Hematopoietic multipotent progenitor cell treated with erythropoietin and hydrocortisone succinate and interleukin-3 and kit ligand, for 8 days (in vitro differentiated cells): ENCODE measurements at places on chromosomes 3 and 15.
A peak's percentile ranks its signal among the peaks of the same experiment; 100 is the strongest.

DNA sequence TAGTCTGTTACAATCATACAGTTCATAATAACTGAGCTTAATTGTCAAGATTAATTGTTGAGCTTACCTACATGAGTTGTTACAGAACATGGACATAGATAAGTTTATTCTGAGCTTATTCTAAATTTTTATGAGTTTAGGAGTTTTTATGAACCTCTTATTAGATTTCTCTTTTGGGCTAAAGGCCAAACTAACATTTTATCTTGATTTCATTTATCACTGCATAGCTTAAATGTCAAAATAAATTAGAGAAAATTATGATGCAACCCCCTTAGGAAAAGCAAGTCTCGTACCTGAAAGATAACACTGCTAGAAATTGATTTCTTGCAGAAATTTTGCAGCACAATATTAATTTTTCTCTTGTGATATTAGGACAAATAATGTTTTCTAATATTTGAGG lies 54.5 kb downstream of the CNTN6 start:
- no peak for DNase-seq

GRCh38 chr3:59473636-59474035 lies 423.8 kb upstream of the CFAP20DC start:
- DNase-seq = no peak

DNA sequence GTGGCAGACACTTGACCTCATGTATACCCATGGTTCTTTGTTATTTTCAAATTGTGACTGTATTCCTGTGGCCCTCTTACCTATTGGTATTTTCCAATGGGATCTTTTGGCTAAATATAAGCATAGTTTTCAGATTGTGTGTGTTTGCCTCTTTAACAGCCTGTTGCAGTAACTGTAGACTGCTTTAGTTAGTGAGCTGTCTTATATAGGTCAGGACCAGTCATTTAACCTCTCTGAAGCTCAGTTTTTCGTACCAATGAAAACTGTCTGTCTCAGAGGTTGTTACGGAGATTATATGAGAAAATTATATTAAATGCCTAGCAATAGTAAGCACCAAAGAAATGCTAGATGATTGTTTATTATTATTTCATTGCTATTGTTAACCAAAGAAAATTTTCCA lies 29.3 kb upstream of the CAPN3 start:
- no peak for DNase-seq

DNA sequence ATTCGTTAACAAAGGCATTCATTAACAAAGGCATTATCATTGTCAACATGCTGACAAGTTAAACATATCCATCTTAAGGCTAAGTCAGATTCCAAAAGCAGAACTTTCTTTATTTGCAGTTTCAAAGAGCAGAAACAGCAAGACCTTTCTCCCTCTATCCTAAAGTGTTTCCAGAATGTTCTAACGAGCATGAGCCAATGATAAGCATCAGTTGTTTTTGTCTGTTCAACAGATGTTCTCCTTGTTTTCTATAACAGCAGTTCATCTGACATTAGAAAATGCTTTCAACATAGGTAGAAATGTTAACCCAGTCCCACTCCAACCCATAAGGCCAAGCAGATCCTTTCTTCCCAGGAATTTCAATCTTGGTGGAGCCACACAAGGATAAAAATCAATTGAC lies 77.6 kb upstream of the POMGNT2 start:
- no peak for DNase-seq

- DNase-seq = no peak
Measured at GRCh38 chr3:156431334-156432124, 123.4 kb downstream of the SSR3 start.

- DNase-seq = peak; percentile 46
Measured at GRCh38 chr15:53586799-53587198, 172.7 kb downstream of the WDR72 start.

DNA sequence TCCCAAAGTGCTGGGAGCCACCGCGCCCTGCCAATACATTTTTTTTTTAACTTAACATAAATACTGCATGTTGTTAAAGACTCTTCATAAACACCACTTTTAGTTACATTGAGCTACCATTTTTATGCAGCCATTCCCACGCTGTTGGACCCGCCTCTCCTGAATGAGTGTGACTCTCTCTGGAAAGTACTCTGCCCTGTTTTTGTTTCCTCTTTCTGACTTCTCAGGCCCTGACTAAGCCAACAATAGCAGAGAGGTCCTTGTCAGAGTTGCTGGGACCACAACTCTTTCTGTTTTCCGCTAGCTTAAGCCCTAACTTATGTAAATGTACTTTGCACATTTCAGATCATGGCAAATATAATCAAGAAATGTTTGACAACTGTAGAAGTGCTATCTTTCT lies 35.2 kb downstream of the PARP15 start:
- DNase-seq = no peak

DNA sequence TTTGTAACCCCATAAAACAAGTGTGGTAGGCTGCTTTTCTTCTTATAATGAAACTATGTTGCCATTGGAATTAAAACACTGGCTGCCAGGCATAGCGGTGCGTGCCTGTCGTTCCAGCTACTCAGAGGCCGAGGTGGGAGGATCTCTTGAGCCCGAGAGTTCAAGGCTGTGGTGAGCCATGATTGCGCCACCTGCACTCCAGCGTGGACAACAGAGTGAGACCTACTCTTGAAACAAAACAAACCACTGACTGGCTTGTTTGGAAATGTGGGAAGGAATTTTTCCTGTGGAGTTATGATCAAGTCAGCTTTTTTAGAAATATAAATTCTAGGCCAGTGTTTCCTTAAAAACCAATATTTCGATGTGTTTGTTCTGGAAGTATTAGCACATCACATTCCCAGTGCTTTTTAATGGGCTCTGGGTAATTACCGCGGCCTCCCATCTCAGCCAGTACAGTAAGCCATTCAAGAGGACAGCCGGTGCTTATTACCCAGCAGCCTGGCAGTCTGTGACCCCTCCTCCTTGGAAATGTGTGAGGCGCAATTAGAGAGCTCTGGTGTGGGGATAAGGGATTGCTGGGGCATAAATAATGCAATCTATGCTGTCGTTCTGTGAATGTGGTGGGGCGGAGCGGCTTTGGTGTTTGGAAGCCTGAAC lies 58.3 kb upstream of the TRAK1 start:
- no peak for DNase-seq

- no peak for DNase-seq
Measured at GRCh38 chr3:53826048-53826447, 20.2 kb downstream of the CHDH start.

GRCh38 chr3:94928921-94929320 lies 866.1 kb downstream of the NSUN3 start:
- DNase-seq = peak; percentile 19
